ENCODE measurements at places on chromosomes 6 and 20. TPM values are rescaled to one million over a fixed set of nuclear protein-coding genes. Genes with fewer than 3 reads are reported as not detected.
A peak's percentile ranks its signal among the peaks of the same experiment; 100 is the strongest.

GRCh38 chr6:9830808-9831207 is 584.1 kb downstream of the TFAP2A start:
- DNase-seq = no peak

GRCh38 chr6:165611294-165611693 is 51.7 kb downstream of the PDE10A start:
- no peak for DNase-seq

Gene TBX18
- total RNA-seq = 4.2 TPM

- no peak for DNase-seq
Measured at GRCh38 chr20:11445161-11445560, 472.5 kb upstream of the BTBD3 start.

GRCh38 chr20:3407040-3407770 is at the start of gene DNAAF9:
TSS of gene DNAAF9 (minus strand) at chr20:3407669. CDS start at chr20:3407557, 112 bp downstream.
- DNase-seq = peak; percentile 85

GRCh38 chr6:146719387-146719786 is 120.6 kb downstream of the ADGB start:
- DNase-seq = no peak

- no peak for DNase-seq
Measured at GRCh38 chr20:62418709-62419487, 8.4 kb downstream of the RBBP8NL start.

Gene SNX14
- total RNA-seq = 30.3 TPM

- DNase-seq = no peak
Measured at GRCh38 chr6:11232770-11233626, 530 bp upstream of the NEDD9 start.

DNA sequence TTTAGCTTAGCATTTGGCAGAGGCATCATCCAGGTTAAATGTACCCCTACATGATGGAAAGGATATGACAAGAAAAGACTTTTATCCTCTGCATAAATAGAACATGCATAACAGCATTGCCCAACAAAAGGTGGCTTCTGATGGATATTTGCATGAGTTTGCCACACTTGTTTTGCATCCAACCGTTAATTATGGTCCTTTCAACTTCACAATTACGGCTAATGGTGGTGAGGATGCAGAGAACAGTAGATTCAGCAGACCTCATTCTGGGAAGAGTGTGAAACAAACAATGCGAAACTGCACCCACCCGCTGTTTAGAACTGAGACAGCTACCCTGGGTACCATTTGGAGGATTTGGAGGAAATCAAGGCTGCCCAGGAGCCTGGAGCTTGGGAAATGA is 690.9 kb upstream of the CHD6 start:
- no peak for DNase-seq

Gene DZANK1
- 4.0 TPM for total RNA-seq

- no peak for DNase-seq
Measured at GRCh38 chr20:45452772-45453691, 16.5 kb upstream of the WFDC2 start.

GRCh38 chr6:21438986-21439352 is 154.6 kb upstream of the SOX4 start:
- no peak for DNase-seq

Gene TSPO2
- not detected for total RNA-seq

DNA sequence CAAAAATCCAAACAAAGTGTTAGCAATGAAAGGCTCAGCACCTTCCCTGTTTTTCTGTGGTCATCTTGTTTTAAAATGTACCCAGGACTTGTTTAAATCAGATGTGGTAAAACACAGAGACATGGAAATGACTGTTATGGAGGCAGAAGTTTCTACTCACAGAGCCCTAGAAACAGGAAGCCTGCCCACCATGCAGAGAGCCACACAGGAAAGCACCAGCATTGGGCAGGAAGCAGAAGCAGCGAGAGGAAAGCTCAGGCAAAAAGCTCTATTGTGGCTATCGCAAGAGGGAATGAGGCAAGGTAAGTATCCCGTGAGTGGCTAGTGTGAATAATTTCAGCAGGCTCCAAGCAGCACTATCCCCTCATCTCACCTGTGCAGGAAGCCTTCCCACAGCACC is 42.8 kb downstream of the GPR6 start:
- DNase-seq = no peak

Gene HSF2
- 20.6 TPM for total RNA-seq

Gene PLEKHG1
- 35.0 TPM for total RNA-seq

Gene ENPP5
- total RNA-seq = 0.98 TPM

GRCh38 chr6:33705268-33705885 is 6.1 kb downstream of the UQCC2 start:
- no peak for DNase-seq

GRCh38 chr20:52031206-52031562 is 160.4 kb downstream of the ZFP64 start:
- DNase-seq = no peak

DNA sequence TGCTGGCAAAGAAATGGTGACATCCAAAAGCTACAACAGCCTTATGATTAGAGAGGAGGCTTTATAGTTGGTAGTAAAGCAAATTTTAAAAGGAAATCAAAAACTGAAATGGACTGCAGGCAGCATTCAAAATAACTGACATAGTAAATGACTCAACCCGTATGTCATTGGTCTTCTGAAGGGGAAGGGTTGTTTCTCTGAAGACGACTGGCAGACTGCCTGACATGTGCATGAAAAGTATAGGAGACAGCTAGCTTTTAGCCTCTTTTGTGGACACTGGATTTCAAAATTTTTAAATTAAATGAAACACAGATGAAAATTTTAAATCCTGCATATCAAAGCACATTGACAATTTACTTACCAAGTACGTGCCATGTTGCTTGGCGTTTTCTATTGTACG is 90.7 kb downstream of the TRMT6 start:
- no peak for DNase-seq

- DNase-seq = no peak
Measured at GRCh38 chr6:36650848-36651478, 27.6 kb upstream of the CDKN1A start.

Data from suprapubic skin (tissue), 4 donors.